T-helper 17 cell (primary cell): ENCODE measurements at places on chromosomes 16 and 17.

GRCh38 chr17:34645594-34645993 is 66.2 kb downstream of the TMEM132E start:
- peaks cover 57% of the 10 kb centered on the region for H3K27me3 ChIP-seq
- no peak overlapping the region for H3K27ac ChIP-seq
- peaks cover 5% of the 10 kb centered on the region for H3K36me3 ChIP-seq
- no peak overlapping the region for H3K4me3 ChIP-seq

GRCh38 chr17:81251094-81251708 is 12.1 kb downstream of the NDUFAF8 start:
- no peak overlapping the region for H3K4me3 ChIP-seq
- peaks cover 14% of the 10 kb centered on the region for H3K4me1 ChIP-seq
- no peaks in the 10 kb centered on the region for H3K27me3 ChIP-seq
- H3K27ac ChIP-seq, result no peak overlapping the region
- H3K36me3 ChIP-seq, result peaks cover 7% of the 10 kb centered on the region

GRCh38 chr16:11759163-11759834 is 16.6 kb upstream of the TXNDC11 start:
- no peak for DNase-seq
- no peaks in the 10 kb centered on the region for H3K27me3 ChIP-seq

DNA sequence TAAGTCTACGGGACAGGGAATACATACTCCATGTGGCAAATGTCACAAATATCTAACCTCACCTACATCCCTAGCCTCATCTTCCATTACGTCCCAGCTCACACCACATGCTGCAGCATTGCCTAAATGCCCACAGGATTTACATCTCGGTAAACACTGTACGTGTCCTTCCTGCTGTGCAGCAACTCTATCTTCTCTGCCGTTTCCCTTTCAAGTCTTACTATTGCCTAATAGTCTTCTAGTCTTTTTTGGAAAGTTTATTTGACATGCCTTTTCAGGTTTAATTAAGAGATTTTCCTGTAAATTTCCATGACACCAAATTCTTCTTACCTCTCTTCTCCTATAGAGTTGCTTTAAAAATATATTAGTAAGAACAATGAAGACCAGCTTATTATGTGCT is 120.5 kb downstream of the HS3ST4 start:
- no peaks in the 10 kb centered on the region for H3K4me1 ChIP-seq
- H3K27ac ChIP-seq, result no peak overlapping the region
- no peaks in the 10 kb centered on the region for H3K36me3 ChIP-seq
- DNase-seq, result no peak

DNA sequence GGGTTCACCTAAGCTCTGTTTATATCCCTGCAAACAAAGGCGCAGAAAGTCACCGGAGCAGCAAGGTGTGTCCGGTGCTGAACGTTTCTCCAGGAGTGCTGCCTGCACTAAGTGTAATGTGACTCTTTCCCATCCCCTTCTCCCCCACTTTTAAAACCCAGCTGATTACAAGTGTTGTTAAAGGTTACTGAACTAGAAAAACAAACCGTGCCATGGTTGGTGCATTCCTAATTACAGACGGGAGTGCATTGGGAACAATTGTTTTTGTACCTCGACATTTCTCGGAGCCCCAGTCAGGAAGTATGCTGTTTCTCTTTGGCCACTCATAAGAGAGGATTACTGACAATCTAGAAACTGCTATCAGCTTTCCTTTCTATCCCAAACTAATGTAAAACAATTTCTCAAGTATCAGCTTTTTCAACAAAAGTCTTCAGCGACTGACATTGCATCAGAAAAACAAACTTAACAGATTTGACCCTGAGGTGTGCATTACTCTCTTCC is 441.0 kb upstream of the SALL1 start:
- H3K27ac ChIP-seq, result no peak overlapping the region
- no peak for DNase-seq

GRCh38 chr17:32688221-32688620 is 188.7 kb downstream of the MYO1D start:
- DNase-seq, result no peak
- no peaks in the 10 kb centered on the region for H3K4me1 ChIP-seq
- no peaks in the 10 kb centered on the region for H3K27me3 ChIP-seq

GRCh38 chr17:4587803-4588202 is 3.5 kb downstream of the SMTNL2 start:
- H3K36me3 ChIP-seq, result peaks cover 2% of the 10 kb centered on the region
- H3K4me1 ChIP-seq, result peaks cover 9% of the 10 kb centered on the region
- no peak for DNase-seq
